ENCODE measurements at places on chromosomes 13 and 19.

DNA sequence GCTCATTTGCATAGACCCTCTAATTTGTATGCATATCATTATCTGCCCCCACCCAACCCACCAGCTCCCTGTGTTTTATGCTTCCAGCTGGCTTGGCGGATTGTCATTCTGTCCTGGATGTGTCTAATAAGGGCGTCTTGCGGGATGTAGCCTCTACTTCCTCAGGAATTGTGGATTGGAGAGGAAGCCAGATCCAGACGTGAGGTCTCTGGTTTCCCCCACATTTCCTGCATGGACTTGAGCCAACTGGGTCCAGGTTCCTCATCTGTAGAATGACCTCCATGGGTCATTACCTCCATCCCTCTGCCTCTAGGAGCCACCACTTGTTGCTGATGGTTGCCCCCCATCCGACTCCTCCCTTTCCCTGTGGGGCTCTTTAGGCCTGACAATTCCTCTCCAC, 7.3 kb downstream of the TNFSF14 start:
- DNase-seq, result no peak

GRCh38 chr13:35449821-35450220, 26.7 kb downstream of the MAB21L1 start:
- DNase-seq, result no peak

- no peak for DNase-seq
Measured at GRCh38 chr19:18456974-18457373, 19.0 kb upstream of the ISYNA1 start.

GRCh38 chr13:102768909-102769308, 4.7 kb downstream of the TEX30 start:
- DNase-seq, result no peak

DNA sequence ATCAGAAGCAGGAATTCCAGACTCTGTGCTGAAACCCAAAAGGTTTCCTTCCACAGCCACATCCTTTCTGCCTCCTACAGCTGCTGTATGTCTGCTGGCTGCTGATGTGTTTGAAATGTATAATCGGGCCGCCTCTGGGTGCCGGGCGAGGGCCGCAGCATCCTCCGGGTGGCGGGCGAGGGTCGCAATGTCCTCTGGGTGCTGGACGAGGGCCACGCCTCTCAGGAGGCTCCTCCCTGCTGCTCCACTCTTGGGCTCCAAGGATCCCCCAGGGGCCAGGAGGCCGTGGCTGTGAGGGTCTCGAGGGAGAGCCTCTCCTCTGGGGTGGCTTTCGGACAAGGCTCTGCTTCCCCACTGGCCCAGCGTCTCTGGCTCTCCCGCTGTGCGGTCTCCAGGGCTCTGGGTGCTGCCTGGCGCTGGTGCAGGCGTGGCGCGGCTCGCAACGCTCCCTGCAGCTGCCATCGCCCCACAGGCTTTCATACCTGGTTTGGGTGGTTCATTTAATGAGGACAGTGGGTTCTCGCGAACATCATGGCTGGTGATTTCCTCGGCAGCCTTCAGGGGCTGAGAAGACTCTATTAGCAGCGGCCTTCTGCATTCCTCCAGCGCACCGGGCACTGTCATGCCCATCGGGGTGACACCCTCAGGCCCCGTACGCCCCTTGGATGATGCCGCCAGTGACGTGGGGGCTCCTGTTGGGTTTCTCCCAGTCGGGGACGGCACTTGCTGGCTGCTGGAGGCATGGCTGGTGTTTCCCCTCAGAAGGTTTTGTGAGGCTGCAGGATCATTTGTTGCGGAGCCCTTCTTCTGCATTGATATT, 41.8 kb upstream of the GRTP1 start:
- no peak for DNase-seq

DNA sequence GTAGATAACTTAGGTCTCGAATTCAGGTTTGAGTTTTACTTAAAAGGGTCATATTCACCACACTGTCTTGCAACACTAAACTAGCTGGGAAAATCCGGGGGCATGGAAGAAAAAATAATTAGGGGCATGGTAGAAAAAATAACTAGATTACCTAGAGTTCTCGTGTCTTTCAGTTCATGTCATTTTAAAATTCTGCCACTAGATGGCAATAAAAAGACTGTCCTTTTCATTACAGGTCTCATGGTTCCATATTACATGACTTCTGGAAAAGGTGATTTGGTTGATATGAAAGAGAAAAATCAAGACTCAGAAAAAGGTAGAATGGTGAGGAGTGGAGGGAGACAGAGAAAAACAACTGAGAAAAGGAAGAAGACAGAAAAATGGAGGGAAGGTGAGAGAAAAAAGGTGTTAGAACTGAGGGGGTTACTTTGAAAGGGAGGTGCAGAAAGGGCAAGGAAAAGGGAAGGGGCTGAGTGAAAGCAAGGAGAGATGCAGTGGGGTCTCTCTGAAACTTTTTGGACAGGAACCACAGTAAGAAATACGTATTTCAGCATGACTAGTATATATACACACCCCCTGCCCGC, 299.0 kb downstream of the KLF12 start:
- peak; percentile 23 for DNase-seq

GRCh38 chr19:7944177-7944761, 803 bp upstream of the TIMM44 start:
- peak; percentile 93 for DNase-seq

- DNase-seq, result no peak
Measured at GRCh38 chr13:35712907-35713761, 236.6 kb upstream of the MAB21L1 start.

All from HTR-8/SVneo (cell line).